ENCODE measurements at places on chromosomes 2 and 18. TPM values are rescaled to one million over a fixed set of nuclear protein-coding genes. Genes with fewer than 3 reads are reported as not detected.

CHRNG gene
- not detected for total RNA-seq

UPP2 gene
- total RNA-seq = not detected

DNA sequence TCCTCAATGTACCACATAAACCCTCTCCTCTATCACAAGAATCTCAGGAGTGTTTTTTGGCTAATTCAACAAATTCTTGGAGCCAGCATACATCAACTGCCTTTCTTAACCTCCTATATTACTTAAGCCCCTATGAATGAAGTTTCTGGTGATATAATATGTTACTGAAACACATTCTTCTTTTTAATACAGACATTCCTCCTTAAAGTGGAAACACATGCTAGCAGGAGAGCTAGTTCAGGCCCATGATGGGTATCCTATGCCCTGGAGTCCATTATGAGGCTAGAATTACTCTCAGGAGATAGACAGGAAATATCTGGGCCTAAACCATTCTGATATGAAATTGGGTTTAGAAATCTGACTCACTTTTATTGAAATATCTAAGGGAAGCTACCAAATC, 26.6 kb upstream of the RMDN2 start:
- DNase-seq = no peak

DNA sequence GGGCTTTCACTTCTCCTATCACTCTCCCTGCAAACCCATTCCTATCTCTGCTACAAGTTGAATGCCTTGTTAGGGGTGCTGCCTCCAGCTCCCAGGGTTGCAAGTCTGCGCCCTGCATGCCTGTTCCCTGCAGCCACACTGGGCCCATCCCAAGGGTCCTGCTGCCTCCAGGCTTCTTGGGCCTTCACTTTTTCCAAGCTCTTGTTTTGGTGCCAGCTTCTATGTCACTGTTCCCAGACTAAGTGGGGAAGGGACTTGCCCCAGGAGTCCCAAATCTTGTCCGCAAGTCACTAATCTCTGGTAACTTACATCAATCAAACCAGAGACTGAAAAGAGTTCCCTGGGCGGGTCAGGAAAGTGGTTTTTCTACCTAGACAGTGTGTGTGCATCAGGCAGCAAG, 65.4 kb downstream of the ZCCHC2 start:
- no peak for DNase-seq

GRCh38 chr2:230660294-230661060, 52.2 kb upstream of the CAB39 start:
- DNase-seq = no peak

GRCh38 chr2:14492920-14493503, 139.5 kb upstream of the LRATD1 start:
- DNase-seq = no peak

DNA sequence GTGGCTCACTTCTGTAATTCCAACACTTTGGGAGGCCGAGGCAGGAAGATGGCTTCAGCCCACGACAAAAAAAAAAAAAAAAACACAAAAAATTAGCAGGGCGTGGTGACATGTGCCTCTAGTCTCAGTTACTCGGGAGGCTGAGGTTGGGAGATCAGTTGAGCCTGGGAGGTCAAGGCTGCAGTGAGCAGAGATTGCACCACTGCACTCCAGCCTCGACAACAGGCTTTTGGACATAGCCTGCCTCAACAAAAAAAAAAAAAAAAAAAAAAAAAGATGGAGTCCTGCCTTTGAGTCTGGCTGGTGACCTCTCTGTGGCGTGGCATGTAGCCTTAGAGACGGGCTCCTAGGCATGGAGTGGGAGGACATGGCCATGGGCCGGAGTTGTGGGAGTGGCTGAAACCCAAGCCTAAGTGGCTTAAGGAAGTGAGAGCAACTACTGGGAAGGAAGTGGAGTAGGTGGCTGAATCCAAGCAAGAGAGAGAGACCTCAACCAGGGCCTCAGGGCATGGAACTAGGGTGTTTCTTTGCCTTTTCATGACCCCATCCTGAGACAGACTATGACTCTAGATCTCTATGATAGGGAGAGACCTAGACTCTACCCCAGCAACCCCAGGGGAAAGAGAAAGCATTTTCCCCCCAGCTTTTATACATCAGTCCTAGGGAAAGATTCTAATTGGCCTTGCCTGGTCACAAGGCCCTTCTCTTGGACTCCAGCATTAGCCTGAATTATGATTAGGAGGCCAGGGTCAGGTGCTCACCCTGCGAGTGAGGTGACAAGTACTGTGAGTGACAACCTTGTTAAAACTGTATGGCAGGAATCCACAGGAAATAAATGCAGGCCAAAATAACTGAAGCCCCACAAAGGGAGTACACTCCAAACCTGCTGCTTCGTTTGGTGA, 34.2 kb downstream of the NPAS2 start:
- no peak for DNase-seq

GRCh38 chr18:2293109-2293839, 278.0 kb downstream of the METTL4 start:
- no peak for DNase-seq

DNA sequence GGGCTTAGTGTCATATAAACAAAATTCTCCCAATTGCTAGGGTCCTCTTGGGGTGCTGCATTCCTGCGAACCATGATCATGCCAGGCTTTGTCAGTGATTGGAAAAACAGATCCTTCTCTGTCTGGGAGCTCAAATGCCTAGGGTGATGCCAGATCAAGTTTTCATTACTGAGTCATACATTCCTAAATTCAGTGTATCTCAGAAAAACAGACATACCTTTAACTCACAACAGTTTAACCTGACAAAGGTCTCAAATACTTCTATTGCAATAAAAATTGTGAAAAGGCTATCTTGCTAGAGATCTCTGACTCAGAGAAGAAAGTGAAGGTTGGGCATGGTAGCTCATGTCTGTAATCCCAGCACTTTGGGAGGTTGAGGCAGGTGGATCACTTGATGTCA, 86.9 kb downstream of the SH3YL1 start:
- no peak for DNase-seq

GRCh38 chr2:136863468-136863867, 98.1 kb downstream of the THSD7B start:
- DNase-seq = no peak

- no peak for DNase-seq
Observed at GRCh38 chr2:160419776-160420505, 73.7 kb downstream of the RBMS1 start.

GRCh38 chr18:31424383-31424988, 23.1 kb upstream of the DSG3 start:
- no peak for DNase-seq

GRCh38 chr2:60275958-60276357, 277.5 kb downstream of the BCL11A start:
- no peak for DNase-seq

DNA sequence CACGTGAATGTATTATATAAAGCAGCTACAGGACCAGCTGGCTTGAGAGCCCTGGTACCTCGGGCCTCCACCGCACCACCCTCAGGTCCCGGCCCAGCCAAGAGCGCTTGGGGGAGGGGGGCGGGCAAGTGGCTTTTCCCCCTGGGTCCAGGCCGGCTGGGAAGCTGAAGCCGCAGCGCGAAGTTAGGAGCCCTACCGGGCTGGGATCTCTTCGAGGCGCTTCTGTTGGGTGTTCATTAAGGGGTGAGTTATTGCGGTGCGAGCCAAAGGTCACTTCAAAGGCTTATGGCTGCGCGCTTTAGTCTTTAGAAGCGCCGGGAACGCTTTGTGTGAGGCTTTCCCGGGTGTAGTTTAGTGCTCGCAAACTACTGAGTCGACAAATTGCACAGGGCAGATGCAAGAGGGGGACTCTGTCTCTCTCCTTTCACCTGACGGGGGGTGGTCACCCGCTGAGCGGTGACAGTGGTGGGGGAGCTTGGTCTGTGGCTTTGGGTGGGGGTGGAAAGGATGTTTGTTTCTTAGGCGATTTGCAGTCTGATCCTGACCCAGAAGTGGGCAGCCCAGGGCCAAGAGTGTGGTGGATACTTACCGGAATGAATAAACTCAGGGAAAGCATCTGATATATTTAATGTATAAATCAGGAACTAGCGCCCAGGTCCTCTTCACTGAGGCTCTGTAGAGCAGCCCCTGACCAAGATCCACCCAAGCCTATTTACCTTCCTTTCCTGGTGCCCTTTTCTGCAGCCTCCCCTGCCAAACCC, 6.0 kb downstream of the HOXD3 start:
- no peak for DNase-seq

All from pulmonary artery endothelial cell (primary cell).